ENCODE measurements at places on chromosomes 13 and 19. TPM values are rescaled to one million over a fixed set of nuclear protein-coding genes. Genes with fewer than 3 reads are reported as not detected.
A peak's percentile ranks its signal among the peaks of the same experiment; 100 is the strongest.

GRCh38 chr13:19067767-19068166 lies 113.9 kb downstream of the TUBA3C start:
- no peak for DNase-seq

DNA sequence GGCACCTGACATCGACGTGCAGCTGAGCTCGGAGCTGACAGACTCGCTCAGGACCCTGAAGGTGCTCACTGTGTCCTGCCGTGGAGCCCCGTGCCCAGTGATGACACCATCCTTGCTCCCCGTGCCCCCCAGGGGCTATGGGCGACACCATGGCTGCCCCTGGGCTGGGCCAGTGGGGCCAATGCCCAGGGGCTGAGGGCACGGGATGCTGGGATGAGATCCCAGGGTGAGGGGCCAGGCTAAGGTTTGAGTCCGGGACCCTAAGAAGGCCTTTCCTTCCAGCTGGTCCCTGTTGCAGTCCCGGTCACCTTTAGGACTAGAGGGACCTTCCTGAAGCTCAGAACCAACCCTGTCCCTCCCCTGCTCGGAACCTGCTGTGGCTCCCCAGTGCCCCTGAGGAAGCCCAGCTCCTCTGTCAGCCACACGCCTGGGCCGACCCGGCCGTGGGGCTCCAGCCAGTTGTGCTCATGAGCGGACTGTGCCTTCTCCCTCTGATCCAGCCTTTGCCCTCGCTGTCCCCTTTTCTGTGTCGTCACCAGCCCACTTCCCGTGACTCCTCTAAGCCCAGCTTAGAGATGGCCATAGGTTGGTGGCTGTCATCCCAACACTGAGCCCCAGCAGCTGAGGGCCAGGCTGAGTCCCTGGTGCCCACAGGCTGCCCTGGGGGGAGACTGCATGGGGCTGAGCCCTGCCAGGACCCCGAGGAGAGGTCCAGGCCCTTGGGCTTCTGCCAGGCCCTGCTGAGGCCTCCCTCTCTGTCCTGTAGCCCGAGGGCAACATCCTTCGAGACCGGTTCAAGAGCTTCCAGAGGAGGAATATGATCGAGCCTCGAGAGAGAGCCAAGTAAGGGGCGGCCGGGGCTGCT lies 10.6 kb downstream of the NOP53 start:
- DNase-seq: no peak

DNA sequence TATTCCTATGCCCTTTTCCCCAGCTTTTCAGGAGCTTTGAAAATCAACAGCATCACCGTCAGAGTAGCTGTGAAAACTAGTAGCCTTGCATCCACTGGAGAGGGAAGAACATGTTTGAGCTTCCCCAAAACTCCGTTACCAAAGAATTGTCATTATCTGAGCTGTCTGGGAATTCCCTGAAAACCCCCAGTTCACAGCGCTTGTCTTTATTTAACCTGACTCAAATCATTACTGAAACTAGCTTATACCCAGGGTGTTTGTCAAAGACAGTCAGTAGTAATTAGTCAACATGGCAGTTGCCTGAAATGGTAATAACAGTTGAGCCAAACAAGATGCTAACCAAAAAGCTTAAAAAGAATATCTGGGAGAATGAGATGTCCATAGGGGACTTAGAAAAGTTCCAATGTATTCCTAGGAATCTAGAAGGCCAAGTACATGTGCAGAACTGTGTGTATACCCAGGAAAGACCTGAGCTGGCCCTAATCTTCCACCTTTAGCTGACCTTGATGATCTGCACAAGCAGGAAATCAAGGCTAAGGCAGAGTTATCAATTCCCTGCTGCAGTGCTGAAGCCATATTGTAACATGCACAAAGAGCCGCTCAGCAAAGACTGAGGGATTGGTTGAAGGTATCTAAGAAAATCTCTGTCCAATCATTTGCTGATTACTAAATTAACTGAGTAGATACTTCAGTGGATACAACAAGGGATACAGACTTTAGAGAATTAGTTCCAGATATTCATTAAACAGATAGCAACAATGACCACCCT lies 130.8 kb downstream of the KL start:
- DNase-seq: no peak

- no peak for DNase-seq
These were observed 108.9 kb downstream of the SLITRK6 start for GRCh38 chr13:85690368-85690767.

GRCh38 chr19:18304458-18305310 lies 18.2 kb downstream of the LSM4 start:
- DNase-seq: peak; percentile 79

- no peak for DNase-seq
These were observed 10.8 kb upstream of the MISP start for GRCh38 chr19:739998-740715.

DNA sequence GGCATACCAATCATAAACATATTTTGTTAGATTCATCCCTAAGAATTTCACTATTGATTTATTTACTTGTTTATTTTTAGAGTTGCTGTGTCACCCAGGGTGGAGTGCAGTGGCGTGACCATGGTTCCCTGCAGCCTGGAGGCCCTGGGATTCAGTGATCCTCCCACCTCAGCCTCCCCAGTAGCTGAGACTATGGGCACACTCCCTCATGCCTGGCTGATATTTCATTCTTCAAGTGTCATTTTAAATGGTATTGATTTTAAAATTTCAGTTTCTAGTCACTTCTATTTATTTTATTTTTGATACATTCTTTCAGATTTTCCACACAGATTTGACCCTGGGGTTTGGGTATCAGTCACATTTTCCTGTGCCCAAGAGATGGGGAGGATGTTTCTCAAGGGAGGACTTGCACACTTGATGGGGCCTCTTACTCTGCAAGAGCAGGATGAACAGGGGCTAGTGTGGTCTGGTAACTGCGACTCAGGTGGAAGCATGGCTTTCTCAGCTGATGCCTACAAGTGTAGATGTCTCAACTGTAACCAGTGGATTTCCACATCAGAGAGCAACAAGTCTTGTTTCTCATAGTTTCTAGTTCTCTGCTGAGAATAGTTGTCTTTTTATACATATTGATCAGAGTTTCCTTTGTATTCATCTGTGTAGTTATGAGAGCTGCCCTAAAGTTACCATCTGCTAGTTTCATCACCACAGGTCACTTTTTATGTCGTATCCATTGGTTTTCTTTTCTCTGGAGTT lies 40.2 kb downstream of the CCNE1 start:
- DNase-seq: no peak

DNA sequence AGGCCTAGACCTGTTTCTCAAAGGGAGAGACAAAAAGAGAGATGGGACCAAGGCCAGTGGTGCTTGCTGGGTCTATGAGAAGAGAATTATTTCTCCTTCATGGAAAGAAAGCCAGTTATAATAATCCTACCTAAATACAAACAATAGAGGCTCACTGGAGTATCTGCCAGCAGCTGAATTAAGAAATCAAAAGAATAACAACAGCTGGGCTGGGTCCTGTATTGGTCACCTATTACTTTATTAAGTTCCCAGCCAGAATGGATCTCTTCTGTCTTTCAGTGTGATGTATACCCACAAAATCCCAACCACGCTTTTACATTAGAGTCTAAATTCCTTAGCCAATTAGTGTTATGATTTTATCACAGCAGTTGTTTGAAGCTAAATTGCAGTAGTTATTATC lies 297.8 kb upstream of the DACH1 start:
- DNase-seq: no peak

DNA sequence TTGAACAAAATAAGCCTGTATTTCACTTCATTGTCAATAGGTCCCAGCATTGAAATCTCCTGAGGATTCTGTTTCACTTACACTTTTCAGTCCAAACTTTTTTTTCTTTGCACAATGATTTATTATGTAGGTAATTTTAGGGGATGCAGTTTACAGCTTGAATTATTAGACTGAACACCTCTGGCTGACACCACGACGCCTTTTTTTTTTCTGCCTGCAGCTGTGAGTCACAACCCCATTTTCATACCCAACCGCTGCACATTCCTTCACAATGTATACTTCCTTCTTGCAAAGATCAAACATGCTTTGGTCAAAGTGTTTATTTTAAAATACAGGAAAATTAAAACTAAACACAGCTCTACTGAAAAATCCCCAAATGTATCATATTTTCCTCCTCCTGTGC lies 11.4 kb downstream of the ZIC2 start:
- DNase-seq: peak; percentile 82

- peak; percentile 17 for DNase-seq
These were observed 8.3 kb downstream of the RYR1 start for GRCh38 chr19:38441657-38442348.

DNA sequence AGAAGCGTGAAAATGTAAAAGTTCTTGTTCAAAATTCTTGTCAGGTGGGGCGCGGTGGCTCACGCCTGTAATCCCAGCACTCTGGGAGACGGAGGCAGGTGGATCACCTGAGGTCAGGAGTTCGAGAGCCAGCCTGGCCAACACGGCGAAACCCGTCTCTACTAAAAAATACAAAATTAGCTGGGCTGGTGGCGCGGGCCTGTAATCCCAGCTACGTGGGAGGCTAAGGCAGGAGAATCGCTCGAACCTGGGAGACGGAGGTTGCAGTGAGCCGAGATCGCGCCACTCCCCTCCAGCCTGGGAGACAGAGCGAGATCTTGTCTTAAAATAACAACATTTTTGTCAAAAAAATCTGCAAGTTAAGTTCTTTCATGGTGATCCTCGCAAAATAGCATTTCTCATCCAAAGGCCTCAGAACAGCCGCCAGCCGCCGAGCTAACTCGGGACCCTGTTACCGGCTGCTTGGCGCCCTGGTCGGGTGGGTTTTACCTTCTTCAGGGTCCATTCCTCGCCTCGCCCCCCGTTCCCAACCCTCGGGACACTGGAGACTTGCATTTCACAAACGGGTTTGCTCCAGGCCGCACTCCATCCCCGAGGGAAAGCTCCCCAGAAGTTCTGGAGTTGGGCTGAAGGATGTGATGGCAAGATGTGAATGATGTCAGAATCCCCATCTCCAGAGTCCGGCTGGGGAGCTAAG lies 1.6 kb downstream of the LATS2 start:
- DNase-seq: peak; percentile 31

- no peak for DNase-seq
These were observed 532.5 kb upstream of the SLC10A2 start for GRCh38 chr13:103598671-103599070.

DNA sequence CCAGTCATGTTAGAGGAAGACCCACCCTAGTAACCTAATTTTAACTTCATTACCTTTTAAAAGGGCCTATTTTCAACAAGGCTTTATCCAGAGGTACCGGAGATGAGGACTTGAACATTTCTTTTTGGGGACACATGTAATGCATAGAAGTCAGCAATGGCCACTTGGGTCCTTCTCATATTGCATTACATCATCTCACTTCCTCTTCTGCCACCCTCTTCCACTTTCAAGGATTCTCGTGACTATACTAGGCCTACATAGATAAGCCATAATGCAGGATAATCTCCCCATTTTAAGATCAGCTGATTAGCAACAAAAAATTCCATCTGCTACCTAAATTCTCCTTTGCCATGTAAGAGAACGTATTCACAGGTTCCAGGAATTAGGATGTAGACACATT lies 557.2 kb downstream of the KCTD12 start:
- no peak for DNase-seq

DNA sequence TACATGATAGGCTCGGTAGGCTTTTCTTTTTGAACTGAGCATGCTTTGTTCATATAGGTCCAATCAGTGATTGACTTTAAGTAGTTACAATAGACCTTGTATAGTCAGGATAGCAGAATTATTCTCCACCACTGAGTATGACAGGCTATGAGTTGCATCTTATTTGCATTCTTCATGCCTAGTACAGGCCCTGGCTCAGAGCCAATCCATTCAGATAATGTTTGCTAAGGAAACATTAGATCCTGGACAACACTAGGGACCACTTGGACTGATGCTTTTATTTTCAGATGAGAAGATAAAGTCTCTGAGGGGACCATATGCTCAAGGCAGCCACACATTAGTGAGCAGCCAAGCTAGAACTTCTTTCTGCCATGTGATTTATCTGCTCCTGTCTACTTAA lies 133.9 kb downstream of the KL start:
- DNase-seq: no peak

- DNase-seq: peak; percentile 49
These were observed 10.5 kb downstream of the PVR start for GRCh38 chr19:44653977-44654774.

DNA sequence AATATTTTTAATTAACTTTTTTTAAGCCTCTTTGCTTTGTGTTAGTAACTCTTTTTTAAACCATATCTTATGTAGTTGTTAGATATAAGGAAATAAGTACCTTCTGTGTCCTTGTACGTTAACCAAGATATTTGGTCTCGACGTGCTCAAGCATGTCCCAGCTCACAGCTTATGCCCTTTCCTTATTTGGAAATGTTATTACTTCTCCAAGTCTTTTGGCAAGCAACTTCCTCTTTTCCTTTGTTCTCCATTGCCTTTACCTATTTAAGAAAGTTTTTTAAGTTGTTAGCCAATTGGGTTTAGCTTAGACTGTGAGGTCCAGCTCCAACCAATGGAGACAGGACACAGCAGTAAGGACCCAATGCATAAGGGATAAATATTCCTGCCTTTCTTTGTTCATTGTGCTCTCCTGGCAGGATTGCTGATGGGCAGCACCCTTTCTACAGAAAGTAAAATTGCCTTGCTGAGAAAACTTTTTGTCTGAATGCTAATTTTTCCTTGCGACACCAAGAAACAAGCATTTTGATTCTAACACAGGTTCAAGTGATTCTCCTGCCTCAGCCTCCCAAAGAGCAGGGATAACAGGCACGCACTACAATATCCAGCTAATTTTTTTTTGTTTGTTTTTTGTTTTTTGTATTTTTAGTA lies 5.2 kb downstream of the DKKL1 start:
- no peak for DNase-seq

- peak; percentile 13 for DNase-seq
These were observed 22.0 kb upstream of the TPT1 start for GRCh38 chr13:45362939-45363338.

DNA sequence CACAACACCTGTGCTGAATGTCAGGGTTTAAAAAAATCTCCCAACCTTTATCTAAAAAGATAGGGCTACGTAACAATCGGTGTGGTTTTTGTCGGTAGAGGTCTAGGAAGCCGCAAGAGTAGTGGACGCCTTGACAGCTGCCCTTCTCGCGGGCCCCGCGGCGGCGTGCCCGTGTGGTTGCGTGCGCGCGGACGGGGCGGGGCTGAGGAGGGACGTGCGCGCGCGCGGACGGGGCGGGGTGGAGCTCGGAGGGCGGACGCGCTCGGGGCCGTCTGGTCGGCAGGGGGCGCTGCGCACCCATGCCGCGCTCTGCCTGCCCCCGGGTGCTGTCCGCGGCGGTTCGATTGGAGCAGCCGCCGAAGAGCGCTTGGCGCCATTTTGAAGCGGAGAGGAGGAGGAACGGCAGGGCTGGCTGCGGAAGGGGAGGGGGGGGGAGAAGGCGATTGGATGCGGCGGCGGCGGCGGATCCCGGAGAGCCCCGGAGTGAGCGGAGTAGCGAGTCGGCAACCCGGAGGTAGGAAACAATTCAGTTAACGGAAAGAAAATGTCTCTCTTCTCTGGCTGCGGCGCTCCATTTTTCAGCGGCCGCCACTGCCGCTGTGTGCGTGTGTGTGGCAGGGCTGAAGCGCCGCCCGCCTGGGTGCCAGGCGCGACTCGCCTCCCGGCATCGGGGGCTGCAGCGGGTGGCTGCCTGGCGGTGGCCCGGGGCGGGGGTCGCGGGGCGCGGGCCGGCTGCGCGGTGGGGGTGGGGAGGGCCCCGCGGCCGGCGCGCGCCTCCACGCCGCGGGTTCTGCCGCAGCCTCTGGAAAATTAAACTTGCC lies at the start of gene PDS5B:
Gene PDS5B (plus strand): TSS at position 373 of the 821 bp plus-strand sequence. CDS start 62,321 bp downstream, outside the sequence.
- DNase-seq: peak; percentile 93

GRCh38 chr19:1324806-1325567 lies 39.3 kb downstream of the EFNA2 start:
- DNase-seq: peak; percentile 74

The ATP4A gene
- not detected for total RNA-seq

The ZNF543 gene
- 6.4 TPM for total RNA-seq

The OVOL3 gene
- total RNA-seq: not detected

The C1QTNF9B gene
- total RNA-seq: 0.84 TPM

The PABPC3 gene
- 0.20 TPM for total RNA-seq

The TNFSF13B gene
- 0.39 TPM for total RNA-seq

The SIGLEC11 gene
- not detected for total RNA-seq

Measured in HT1080 (cell line).